ENCODE measurements at places on chromosomes 16 and 17. TPM values are rescaled to one million over a fixed set of nuclear protein-coding genes. Genes with fewer than 3 reads are reported as not detected.

ANKS3 gene
- total RNA-seq = 16.7 TPM

FNDC8 gene
- total RNA-seq = not detected

CA10 gene
- total RNA-seq = not detected

CFAP52 gene
- not detected for total RNA-seq

WFIKKN1 gene
- 2.7 TPM for total RNA-seq

CD300E gene
- not detected for total RNA-seq

FBXL16 gene
- total RNA-seq = 12.7 TPM

CPPED1 gene
- 17.1 TPM for total RNA-seq

KREMEN2 gene
- not detected for total RNA-seq

CES5A gene
- total RNA-seq = not detected

ACAP1 gene
- total RNA-seq = 775 TPM

DPEP3 gene
- 0.10 TPM for total RNA-seq

GRCh38 chr17:21210411-21211076, 3.4 kb downstream of the TMEM11 start:
- DNase-seq = no peak

GRCh38 chr17:18889658-18890057, 31.7 kb downstream of the PRPSAP2 start:
- no peak for DNase-seq

GRCh38 chr17:61720016-61720795, 129.2 kb upstream of the NACA2 start:
- DNase-seq = no peak

DNA sequence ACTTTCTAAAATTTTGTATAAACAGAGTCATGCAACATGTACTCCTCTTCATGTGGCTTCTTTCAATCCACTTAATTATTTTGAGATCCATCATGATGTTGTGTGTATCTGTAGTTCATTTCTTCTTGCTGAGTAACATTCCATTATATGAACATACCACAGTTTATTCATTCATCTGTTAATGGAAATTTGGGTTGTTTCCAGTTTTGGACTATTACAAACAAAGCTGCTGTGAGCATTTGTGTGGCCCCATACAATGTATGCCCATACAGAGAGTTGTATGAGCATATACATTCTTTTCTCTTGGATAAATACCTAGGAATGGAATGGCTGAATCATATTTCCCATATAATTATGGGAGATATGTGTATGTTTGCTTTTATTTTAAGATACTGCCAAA, 85.6 kb downstream of the CLEC16A start:
- no peak for DNase-seq

- DNase-seq = no peak
Observed at GRCh38 chr17:8382052-8382879, 727 bp downstream of the RPL26 start.

GRCh38 chr17:28406473-28406814, 432 bp upstream of the SLC46A1 start:
- no peak for DNase-seq

DNA sequence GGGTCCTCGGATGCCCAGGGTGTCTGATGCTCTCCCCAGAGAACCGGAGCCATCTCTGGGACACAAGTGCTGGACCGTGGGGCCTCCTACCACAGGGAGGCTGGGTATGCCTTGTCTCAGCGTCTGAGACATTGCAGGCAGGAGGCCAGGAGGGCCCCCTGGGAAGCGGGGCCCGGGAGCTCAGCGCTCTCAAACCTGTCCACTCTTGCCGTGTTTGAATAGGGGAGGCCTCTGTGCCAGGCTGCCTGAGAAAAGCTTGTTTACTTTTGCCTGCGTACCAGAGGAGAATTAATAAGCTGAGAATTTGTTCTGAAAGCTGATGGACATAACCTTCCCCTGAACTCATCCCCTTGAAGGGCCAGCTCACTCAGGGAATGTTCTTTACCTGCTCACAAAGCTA, 163.8 kb downstream of the NTN1 start:
- DNase-seq = no peak

- DNase-seq = no peak
Observed at GRCh38 chr17:30267625-30268024, 24.1 kb downstream of the BLMH start.

GRCh38 chr16:86448306-86448890, 61.9 kb upstream of the FOXF1 start:
- DNase-seq = no peak

DNA sequence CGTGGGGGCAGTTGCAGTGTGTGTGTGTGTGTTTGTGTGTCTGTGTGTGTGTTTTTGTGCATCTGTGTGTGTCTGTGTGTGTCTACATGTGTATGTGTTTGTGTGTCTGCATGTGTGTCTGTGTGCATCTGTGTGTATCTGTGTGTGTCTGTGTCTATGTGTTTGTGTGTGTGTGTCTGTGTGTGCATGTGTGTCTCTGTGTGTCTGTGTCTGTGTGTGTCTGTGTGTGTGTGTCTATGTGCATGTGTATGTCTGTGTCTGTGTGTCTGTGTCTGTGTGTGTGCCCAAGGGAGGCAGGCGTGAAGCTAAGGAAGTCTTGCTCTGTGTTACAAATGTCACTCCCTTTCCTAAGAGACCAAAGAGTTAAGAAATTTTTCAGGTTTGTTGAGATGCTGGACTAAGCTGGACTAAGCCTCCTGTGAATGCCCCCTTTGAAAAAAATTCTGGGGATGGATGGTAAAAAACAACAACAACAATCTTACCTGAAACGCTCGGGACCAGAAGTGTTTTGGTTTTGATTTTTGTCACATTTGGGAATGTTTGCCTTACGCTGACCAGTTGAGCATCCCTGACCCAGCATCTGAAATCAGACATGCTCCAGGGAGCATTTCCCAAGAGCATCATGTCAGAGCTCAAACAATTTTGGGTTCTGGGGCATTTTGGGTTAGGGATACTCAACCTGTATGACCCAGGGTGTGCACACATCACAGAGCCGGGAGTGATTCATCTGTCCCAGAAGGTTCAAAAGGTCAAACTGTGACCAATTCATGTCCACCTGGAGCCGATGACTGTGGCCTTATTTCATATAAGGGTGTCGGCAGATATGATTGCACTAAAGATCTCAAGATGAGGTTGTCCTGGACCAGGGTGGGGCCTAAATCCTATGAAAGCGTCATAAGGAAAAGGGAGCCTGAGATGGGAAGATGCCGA, 48.6 kb upstream of the ZNF469 start:
- DNase-seq = no peak

- no peak for DNase-seq
Observed at GRCh38 chr17:17206913-17207335, 791 bp upstream of the PLD6 start.

GRCh38 chr17:37546302-37546701, 56.6 kb downstream of the DUSP14 start:
- DNase-seq = no peak

- DNase-seq = peak; percentile 54
Observed at GRCh38 chr17:55420776-55421178, 858 bp downstream of the MMD start.

- DNase-seq = no peak
Observed at GRCh38 chr16:65657556-65657955, 535.7 kb upstream of the CDH11 start.

GRCh38 chr16:1488054-1488601, 616 bp downstream of the PTX4 start:
- DNase-seq = no peak

GRCh38 chr17:57750895-57751294, 5.8 kb upstream of the CCDC182 start:
- DNase-seq = no peak

DNA sequence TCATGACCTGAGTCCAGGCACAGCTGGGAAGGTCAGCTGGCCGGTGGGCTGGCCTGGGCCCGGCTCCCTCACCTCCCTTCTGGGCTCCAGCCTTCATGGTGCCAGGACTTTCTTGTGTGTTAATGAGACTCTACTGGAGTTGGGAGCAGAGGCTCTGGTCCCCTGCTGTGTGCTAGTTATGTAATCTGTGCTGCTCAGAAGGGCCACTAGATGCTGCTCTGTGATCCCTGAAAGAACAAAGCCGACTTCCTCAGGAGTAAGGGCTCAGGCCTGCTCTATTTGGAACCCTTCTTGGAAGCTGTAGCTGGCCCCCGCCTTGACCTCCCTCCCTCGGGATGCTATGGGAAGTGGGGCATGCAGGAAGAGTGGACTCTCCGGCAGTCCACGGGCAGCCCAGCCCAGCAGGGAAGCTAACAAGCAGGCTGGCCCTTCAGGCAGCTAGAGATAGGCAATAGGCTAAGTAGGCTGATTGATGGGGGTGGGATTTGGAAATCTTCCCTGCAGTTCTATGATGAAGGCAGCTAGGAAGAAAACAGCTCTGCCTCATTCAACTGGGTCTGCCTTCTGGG, 3.3 kb upstream of the CDK5R1 start:
- peak; percentile 52 for DNase-seq

- no peak for DNase-seq
Observed at GRCh38 chr16:70563636-70564035, 40.0 kb downstream of the SF3B3 start.

- no peak for DNase-seq
Observed at GRCh38 chr16:1794221-1794871, 841 bp upstream of the IGFALS start.

Data from activated CD4-positive, alpha-beta T cell treated with anti-CD3 and anti-CD28 coated beads, Interleukin-2, amount 10 ng/mL, durations not matched to agents 7 days and 5 days (primary cell).